ENCODE measurements at places on chromosomes 12 and 14.

- DNase-seq = no peak
Observed at GRCh38 chr14:75636100-75636692, 24.5 kb downstream of the ERG28 start.

GRCh38 chr12:45934956-45935355 is 55.4 kb downstream of the SCAF11 start:
- no peak for DNase-seq

DNA sequence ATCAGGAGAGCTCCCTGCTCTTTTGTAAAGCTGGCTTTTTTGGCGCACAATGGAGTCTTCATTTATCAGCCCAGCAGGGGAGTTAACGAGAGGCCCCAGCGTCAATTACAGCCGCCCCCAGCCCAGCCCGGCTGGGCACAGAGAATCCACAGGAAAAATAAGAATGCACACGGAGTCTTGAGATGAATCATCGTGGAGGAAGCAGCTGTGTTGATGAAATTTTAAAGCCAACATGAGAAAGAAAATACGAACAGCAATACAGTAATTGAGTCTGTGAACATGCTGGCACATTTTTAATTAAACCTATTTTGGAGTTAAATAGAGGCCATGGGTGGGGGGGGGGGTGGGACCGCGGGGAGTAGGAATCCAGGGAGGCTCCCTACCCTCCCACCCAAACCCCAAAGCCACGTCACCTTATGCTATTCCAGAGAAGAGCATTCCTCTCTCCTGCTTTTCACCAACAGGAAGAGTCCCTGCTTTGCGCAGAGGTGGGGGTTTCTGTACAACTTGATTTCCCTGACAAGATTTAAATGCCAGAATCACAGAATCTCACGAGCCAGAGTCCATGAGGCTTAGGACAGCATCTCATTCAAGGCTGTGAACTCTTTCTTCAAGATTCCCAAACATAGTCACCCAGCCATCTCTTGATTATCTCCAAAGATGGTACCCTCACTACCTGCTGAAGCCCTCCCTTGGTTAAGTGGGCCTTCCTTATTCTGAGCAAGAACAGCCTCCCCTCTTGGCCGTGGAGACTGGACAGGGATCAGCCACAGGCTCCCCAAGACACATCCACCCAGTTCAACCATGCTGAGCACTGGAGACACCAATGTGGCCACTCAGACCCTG is 50.3 kb downstream of the CCNK start:
- DNase-seq = no peak

- no peak for DNase-seq
Observed at GRCh38 chr14:58669556-58670200, 31.9 kb downstream of the DACT1 start.

DNA sequence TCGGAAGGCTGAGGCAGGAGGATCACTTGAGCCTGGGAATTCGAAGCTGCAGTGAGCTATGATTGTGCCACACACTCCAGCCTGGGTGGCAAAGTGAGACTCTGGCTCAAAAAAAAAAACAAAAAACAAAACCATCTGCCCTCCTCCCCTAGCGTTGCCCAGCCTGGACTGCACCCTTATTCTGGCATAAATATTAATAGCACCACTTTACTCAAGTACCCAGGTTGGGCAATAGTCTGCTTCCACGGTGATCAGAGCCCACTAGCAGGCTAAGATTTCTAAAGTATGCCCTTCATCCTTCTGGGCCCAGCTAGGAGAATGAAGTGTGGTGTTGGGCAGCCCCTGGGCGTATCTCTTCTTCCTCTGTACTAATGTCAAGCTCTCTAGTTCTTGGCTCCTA is 33.3 kb downstream of the KCTD10 start:
- DNase-seq = no peak

- no peak for DNase-seq
Observed at GRCh38 chr14:33508126-33509062, 442.5 kb downstream of the EGLN3 start.

GRCh38 chr12:119681111-119681510 is 13.2 kb downstream of the PRKAB1 start:
- no peak for DNase-seq

DNA sequence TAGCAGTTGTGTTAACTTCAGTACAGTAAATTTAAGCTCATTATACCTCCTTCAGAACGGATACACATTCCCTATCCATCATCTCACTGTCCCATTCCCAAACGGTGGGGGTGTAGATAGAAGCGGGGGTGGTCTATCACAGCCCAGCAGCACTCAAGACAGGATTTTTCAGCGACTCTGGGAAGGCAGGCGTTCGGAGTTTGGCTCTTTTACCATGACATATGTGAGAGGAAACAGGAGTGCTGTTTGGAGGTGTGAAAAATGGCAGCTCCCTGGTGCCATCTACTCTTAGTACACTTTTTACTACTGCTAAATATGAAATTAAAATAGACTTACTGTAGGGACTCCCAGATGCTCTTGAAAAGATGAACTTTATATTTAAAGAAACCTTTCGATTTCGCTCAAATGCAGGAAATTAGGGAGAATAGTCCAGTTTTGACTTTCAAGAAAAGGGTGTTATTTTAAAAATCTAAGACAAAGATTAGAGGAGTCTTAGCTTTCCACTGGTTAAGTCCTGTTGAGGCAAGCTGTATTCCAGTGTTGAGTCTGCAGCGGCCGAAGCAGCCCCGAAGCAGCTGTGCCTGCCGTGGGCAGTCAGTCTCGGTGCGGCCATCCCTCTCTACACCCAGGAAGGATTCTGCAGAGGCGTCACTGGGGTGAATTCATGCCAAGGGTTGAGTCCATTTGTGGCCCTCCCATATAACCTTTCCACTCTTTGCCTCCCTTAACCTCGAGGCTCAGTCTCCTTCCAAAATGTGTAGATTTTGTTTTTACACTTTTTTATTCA is 42.1 kb downstream of the KCNMB4 start:
- DNase-seq = no peak

- peak; percentile 10 for DNase-seq
Observed at GRCh38 chr14:71931492-71932228, 569 bp upstream of the RGS6 start.

DNA sequence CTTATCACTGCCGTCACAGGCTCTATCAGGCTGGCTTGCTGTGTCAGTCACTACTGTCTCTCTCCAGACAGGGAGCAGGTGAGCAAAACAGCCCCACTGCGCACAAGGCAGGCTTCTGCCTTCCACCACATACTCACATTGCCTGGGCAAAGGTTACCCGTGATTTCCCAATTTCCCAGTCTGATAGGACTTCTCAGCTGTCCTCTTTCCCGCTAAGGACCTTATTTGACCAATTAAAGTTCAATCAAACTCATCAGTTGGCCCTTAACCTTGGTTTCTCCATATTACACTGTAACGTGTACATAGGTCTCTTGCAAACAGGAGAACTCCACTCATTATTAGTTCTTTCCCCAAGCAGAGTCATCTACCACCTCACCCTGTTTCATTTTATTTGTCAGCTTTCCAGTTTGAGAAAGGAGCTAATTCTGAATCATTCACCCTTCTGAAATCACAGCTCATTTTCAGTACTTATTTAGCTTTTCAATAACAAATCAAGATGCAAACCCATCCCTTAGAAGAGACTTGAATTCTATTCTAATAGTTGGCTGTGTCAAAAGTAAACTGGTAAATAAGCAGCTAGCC is 170.8 kb downstream of the ESR2 start:
- no peak for DNase-seq

GRCh38 chr12:51621156-51621922 is 30.3 kb downstream of the SCN8A start:
- no peak for DNase-seq

GRCh38 chr14:84544486-84545131 is 985.3 kb upstream of the FLRT2 start:
- no peak for DNase-seq

DNA sequence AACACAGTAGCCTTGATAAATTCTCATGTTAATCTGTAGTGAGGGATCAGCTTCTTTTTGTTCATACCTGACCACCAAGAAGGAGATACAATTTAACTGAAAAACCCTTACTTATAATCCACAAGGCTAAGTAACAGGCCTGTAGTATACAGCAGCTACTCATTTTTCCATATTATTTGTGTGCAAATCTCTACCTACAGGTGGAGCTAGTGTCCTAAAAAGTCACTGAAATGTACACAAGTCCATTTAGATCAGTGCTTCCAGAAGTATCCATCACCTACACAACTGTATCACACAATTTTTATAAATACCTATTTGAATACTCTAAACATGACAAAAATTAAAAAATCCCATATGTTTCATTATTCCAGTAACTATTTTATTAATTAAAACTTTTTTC is 173.2 kb downstream of the SLC35F4 start:
- DNase-seq = no peak

- DNase-seq = no peak
Observed at GRCh38 chr14:33805593-33805992, 145.3 kb downstream of the EGLN3 start.

GRCh38 chr12:3000548-3001275 is 41.5 kb downstream of the TEAD4 start:
- DNase-seq = no peak

GRCh38 chr12:48084066-48084465 is 21.8 kb downstream of the SENP1 start:
- no peak for DNase-seq

GRCh38 chr12:96776908-96777307 is 130.1 kb upstream of the NEDD1 start:
- DNase-seq = no peak

DNA sequence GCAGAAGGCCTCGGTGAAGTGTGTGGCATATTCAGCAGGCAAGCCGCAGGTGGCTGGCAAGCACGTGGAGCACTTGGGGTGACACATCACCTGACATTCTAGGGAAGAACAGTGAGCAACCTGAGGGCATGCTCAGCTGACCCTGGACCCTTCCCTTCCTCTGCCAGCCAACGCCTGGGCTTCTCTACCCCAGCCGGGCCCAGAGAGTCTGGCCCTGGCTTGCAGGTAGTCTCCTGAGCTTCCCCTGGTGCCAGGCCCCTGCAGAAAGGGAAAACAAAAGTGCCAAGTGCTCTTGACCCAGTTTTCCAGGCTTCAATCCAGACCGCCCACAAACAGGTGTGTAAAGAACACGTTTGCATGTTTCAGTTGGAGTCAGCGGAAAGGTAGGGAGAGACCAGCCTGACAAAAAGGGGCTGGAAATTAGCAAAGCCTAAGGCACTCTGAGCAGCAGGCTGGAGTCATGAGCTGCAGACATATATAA is 45.7 kb downstream of the PRKAB1 start:
- DNase-seq = no peak

DNA sequence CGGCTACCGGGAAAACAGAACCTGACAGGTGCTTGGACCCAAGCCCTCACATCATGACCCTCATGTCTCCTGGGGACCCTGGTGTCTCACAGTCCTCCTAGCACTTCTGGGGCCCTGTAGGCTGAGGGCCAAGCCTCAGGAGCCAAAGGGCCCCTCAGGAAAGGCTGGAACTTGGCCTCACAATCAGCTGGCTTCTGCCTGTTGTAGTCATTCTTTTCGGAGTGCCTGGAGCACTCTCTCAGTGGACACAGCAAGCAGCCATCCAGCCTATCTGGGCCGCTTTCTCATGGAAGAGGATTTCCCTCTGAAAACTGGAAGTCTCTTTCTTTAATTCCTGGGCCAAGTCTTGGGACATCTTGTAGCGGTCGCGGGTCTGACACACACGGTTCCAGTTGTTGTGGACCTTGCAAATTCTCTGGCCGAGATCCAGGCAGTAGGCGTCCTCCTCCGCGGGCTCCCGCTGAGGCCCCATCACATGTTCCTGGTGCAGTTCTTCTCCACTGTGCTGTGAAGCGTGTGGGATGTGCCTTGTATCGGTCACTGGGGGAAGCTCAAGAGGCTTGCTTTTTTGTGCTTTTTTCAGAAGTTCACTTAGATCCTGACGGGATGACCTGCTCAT is 169.3 kb downstream of the EMP1 start:
- DNase-seq = no peak

- DNase-seq = no peak
Observed at GRCh38 chr14:59017285-59017965, 171.0 kb upstream of the DAAM1 start.

GRCh38 chr12:80273144-80273543 is 170.9 kb upstream of the PTPRQ start:
- no peak for DNase-seq

- no peak for DNase-seq
Observed at GRCh38 chr14:49792618-49793017, 24.7 kb downstream of the KLHDC2 start.

GRCh38 chr14:75928690-75929181 is 53.1 kb downstream of the TGFB3 start:
- no peak for DNase-seq

DNA sequence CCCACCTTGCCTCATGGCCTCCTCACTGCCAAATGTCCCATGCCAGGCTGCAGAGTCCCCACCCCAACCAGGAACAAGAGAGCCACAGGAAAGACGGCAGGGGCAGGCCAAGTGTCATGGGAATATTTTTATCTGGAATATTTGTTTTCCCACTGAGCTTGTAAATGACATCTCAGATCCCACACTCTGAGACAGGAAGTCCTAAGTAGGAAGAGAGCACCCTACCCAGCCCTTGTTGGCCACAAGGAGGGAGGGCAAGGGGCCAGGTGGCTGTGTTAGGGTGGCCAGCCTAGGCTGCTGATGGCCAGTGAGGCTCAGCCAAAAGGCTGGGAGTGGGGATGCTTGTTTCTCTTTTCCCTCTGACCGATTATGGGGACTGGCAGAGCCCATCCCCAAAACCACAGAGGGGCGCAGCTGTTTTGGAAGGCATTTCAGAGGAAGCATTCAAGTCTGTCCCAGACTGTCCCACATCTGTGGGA is 7.7 kb upstream of the MEG3 start:
- no peak for DNase-seq

DNA sequence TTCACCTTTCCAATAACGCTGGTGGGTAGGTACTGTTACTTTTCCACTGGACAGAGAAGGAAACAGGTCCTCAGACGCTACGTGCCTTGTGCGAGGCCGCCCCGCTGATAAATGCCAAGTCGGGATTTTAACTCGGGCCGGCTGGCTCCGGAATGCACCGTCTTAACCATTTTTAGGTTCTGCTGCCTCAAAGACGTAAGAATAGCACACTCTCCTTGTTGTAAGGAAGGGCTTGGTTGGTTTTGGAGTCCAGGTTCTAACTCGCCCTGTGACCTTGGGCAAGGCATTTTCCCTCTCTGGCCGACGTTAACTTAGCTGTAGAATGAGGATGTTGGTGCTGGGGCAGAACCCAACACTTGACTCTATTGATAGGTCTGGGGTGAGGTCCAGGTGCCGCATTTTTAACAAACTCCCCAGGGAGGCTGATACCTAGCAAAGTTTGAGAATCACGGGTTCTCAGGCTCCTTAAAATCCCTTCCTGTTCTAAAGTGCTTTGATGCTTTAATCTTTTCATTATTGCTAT is 814 bp downstream of the ANKRD13A start:
- DNase-seq = no peak

GRCh38 chr14:71061458-71061857 is 154.2 kb downstream of the PCNX1 start:
- DNase-seq = no peak

- no peak for DNase-seq
Observed at GRCh38 chr14:65676361-65677014, 264.0 kb downstream of the FUT8 start.
